ENCODE measurements at places on chromosomes 2 and 18.
A peak's percentile ranks its signal among the peaks of the same experiment; 100 is the strongest.

GRCh38 chr18:30457156-30457555, 585.4 kb downstream of the DSC3 start:
- no peak for DNase-seq

DNA sequence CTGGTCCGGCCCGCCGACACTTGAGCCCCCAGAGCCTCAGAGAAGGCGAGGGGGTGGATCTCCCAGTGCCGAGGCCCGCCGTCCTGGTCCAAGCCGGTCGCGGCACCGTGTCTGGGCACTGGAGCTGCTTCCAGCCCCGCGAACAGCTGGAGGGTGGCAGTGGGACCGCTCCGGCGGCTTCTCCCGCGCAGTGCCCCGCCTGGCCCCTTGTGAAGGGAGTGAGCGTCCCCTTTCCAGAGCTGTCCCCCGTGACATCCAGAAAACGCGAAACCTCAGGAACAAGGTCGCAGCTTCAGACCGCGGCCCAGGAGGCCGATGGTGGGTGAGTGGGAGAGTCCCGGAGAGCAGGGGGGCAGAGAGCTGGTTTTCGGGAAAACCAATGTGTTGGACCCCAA, 579 bp upstream of the EMX1 start:
- DNase-seq = no peak

GRCh38 chr2:234448506-234449184, 48.2 kb downstream of the ARL4C start:
- no peak for DNase-seq

DNA sequence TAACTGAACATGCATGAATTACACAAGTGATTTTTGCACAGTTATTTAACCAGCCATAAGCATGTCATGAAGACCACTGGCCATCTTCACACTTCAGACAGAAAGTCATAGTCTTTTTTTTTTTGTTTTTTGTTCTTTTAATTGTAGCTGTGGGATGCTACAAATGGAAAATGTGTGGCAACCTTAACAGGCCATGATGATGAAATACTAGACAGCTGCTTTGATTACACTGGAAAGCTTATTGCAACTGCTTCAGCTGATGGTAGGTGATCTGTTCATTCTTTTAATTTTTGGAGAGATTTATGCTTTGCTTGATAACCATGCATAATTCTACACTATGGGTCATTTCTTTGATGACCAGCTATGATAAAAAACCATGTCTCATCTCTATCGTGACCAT, 35.6 kb downstream of the DAW1 start:
- no peak for DNase-seq

DNA sequence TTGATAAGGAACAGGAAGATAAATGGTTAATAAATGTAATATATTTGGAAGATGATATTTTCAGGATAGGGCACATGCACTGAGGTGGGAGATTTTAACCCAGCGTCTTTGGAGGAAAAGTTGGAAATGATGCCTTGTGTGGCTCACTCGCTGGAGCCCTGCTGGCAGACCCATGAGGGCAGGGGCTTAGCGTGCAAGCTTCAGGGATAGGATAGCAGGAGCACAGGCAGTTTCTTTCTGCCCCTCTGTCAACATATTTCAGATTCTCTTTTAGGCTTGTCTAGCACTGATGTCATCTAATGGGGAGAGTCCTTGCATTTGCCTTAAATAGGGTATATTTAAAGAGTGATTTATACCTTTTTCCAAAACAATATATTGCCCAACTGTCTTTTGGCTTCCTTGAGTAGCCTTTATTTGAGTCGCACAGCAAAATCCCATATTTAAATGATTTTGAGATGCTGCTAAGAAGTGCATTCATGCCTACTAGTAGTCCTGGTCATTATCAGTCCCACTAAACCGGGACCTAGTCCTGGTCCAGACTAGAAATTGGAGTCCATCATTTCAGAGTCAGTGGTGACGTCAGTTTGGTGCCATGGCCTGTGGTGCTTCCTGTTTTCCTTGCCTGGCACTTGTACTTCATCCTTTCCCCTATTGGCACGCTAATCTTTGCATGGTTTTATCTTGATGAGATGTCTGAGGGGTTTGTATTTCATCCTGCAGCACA, 45.8 kb downstream of the SH3RF3 start:
- DNase-seq = no peak

GRCh38 chr2:156908825-156909224, 348.7 kb upstream of the GALNT5 start:
- no peak for DNase-seq

GRCh38 chr2:240593026-240593702, 6.6 kb downstream of the CAPN10 start:
- no peak for DNase-seq

GRCh38 chr2:224413381-224413780, 11.5 kb upstream of the FAM124B start:
- no peak for DNase-seq

DNA sequence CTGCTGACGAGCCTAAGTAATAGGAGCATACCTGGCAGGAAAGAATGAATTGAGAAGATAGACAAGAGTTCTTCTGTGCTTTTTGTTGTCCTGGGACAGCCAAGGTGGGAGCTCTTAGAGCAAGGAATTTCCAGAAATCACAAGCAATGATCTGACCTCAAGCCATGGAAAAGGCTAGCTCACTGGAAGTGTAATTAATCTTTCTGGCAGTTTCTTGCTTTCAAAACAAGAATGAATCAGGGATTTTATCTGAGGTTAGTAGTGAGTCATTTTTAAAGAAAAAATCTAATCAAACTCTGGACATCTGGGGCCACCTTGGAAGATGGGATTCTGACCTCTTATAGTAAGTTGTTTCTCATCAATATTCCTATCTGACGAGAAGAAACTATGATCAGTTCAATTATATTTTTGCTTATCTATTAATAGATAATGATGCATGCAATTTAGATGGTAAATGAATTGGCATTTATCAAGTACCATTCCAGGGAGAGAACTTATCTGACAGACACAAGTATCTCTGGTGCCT, 98.0 kb downstream of the ADCYAP1 start:
- no peak for DNase-seq

GRCh38 chr2:118881490-118882129, 34.2 kb upstream of the EN1 start:
- peak; percentile 42 for DNase-seq

DNA sequence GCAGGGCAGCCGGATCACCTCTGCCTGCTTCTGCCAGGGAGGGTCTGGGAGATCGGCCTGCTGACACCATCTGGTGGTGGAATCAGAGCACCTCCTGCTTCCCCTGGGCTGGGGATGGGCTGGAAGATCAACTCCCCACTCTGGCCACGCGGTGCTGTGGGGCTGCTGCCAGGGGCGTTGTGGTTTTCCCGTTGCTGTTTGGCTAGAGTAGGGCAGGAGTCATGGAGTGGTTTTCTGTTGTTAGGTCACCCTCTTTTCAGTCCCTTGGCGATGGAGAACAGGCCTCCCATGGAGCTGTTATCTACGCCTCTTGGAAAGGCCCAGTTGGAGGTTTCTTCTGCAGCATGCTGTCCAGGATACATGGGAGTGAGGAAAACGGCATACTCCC, 15.2 kb downstream of the BCL2L11 start:
- no peak for DNase-seq

GRCh38 chr2:187995556-187995955, 296.1 kb upstream of the GULP1 start:
- no peak for DNase-seq

- no peak for DNase-seq
Measured at GRCh38 chr2:114192362-114192761, 250.1 kb upstream of the DPP10 start.

DNA sequence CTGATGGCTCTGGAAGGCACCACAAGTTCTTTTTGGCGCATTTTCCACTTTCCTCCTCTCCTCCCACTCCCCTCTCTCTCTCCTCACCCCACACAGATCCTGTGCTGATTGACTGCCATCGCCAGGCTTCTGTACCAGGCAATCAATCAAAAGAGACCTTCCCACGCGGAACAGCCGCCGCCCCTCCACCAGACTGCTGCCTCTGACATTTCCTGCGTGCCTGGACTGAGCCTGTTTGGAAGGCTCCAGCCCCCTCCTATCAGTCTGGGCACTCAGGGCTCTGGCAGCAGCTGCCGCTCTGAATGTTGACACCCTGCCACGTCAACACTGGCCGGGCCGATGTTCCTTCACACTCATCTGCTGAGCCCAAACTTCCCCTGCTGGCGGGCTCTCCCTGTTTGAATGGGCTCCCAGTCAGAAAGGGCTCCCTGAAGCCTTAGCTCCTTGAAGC, 467.7 kb downstream of the EPHA4 start:
- DNase-seq = no peak

GRCh38 chr18:51226587-51227350, 29.3 kb upstream of the MEX3C start:
- no peak for DNase-seq

GRCh38 chr2:172607379-172607928, 51.6 kb downstream of the PDK1 start:
- no peak for DNase-seq

DNA sequence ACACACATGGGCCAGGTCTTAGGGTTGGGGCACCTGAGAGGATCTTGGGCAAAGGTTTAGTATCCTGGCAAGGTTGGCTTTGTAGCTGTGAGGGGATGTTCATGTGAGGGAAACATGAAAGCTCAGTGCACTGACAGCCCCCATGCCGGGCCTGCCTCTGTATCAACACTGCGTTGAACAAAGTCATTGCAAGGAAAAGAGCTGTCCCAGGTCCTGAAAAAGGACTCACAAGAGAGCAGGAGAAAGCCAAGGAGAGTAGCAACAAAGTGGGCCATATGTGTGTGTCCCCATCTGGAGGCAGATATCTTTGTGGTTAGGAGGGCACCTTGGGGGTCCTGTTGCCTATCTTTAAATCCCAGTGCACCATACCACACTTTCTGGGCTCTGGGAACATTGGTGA, 237.8 kb upstream of the THSD7B start:
- DNase-seq = no peak

DNA sequence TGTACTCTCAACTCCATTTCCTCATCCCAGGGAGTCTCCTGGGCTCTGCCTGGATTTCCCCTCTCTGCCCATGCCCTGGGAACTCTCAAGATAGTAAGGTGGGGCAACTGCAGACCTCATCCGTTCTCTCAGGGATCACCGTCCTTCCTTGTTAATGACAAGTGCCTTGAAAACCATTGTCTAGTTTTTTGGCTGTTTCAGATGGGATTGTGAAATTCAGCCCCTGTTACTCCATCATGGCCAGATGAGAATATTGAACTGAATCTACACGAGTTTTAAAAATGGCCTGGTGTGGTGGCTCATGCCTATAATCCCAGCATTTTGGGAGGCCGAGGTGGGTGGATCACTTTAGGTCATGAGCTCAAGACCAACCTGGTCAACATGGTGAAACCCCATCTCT, 665 bp upstream of the HRH4 start:
- DNase-seq = no peak

- no peak for DNase-seq
Measured at GRCh38 chr18:5943514-5943913, 48.2 kb upstream of the TMEM200C start.

DNA sequence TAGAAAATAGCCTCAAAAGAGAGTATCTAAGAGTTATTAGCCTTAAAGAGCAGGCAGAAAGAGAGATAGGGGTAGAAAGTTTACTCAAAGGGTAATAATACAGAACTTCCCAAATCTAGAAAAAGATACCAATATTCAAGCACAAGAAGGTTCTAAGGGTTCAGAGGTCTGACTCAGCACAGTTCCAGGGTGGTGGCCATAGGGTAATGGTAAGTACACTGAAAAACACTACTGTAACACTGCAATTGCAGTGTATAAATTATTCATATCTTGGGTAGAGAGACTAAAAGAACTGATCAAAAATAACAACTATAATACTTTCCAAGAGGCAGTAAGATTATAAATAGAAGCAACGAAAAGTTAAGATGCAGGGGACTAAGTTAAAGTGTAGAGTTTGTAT, 115.2 kb downstream of the ROCK1 start:
- no peak for DNase-seq

GRCh38 chr2:10211844-10212422, 89.4 kb downstream of the RRM2 start:
- DNase-seq = no peak

- DNase-seq = no peak
Measured at GRCh38 chr2:61425605-61426155, 45.2 kb downstream of the USP34 start.

DNA sequence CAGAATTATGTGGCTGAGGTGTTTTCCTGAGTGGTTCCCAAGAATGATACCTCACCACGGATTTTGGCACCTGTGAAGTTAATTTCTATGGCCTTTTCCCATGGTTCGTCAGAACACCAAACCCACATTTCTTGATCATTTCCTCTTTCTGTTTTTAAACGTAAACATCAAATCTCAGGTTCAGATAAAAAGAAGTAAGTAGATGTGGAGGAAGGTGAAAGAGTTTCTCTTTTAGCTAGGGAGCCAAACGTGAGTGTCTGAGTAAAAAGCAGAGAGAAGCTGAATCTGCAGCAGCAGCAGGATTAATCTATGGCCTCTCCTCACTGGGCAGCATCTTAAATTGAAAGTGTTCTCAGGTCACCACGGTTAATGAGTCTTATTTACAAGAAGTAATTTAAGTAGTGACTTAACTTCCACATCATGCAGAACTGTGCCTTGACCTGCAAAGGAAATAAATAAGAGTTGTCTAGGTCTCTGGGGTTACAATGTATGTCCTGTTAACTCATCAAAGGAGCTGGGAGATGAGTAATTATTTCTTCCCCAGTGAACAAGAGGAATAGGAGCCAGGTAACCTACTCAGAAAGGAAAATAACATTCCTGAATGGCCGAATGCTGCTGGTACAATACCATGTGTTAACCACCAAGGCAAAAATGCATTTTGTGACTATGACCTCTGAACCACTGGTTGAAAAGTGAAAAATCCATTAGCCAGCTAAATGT, 139.6 kb upstream of the NETO1 start:
- no peak for DNase-seq

- DNase-seq = no peak
Measured at GRCh38 chr18:54926593-54927325, 32.5 kb downstream of the CCDC68 start.

GRCh38 chr2:196244966-196245365, 73.6 kb upstream of the STK17B start:
- no peak for DNase-seq

GRCh38 chr2:20113986-20114938, 62.8 kb upstream of the LAPTM4A start:
- no peak for DNase-seq

GRCh38 chr2:200363279-200363678, 56.8 kb downstream of the SPATS2L start:
- no peak for DNase-seq

DNA sequence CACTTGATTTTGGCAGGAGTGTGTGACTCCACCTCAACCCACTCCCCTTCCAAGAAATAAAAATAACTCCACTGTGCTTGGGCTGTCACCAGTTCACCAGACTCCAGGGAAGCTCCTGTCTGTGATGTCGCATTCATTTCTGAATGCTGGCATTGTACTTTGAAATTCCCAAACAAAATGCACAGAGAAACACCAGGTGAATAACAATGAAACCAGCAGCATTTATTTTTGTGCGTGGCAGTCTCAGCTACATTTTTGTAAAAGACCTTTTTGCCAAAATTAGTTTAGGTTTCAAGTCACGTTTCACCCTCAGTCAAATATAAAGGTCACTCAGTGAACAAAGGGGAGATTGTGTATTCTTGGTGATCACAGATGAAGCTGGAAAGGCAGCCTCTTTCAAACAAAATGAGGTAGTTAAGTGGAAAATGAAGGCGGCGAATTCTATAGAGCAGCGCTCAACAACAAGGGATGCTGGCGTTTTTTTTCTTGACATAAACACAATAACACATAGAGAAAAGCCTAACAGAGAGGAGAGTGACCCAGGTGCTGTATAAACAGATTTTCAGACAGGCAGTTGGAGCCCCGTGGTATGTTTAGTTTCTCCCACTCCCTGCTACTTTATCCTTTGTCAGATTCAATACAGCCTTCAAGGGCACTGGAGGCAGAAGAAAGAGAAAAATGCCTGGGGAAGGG, 210.3 kb upstream of the GCFC2 start:
- no peak for DNase-seq
